ENCODE measurements at places on chromosomes 7 and 10.

- DNase-seq = no peak
Measured at GRCh38 chr10:57294698-57295097, 933.6 kb upstream of the ZWINT start.

DNA sequence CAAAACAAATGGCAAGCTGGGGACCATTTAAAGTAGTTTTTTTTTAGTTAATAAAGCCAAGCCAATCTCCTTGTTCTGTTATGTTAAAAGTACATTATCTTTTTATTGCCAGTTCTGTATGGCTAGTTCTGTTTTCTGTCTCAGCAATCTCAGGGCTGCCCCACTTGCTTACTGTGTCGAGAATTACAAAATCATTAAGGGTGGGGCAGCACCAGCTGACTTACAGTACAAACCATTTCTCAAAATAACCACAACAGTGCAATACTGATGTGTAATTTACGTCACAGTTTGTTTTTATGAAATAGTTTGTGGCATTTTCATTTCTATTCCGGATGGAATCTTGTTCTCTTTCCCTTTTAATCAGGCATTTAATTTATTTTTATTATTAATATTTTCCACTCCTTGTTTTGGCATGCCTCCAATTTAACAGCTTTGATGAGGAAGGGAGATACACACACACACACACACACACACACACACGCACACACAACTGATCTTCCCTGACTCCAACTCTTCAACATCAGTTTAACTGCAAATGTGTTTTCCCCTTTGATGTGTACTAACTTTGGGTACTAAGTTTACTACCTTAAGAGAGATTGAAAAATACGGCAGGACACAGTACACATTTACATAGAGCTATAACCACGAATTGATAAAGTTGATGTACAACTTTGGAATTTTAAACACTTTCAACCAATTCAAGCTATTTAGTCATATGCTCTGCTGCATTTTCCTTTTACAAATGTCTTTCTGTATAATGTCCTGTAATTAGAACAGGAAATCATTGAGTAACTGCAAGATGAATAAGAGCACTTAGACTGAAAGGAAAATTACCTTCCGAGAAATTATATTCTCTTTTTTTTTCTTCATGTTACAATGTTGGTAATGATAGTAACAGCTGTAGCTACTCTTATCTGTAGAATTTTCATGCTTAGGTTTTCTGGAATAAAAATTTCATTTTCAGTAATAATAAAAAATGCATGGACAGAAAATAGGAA is 91.5 kb downstream of the ARID5B start:
- peak; percentile 49 for DNase-seq

DNA sequence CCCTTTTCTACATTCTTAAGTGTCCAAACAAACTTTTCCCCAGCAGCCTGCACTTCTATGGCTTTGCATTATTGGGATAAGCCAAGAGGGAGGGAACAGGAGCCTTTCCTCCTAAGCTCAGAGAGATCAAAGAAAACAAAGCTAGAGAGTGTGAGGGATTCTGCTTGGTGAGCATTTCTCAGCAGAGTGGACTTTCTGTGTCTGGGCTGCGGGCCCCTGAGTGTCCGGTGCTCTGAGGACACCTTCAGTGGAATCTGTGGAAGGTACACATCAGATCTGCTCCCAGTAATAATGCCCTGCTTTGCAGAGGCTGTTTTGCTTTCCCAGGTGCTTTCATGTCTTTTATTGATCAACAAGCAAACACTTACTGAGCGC is 50.2 kb downstream of the KCNMA1 start:
- DNase-seq = no peak

DNA sequence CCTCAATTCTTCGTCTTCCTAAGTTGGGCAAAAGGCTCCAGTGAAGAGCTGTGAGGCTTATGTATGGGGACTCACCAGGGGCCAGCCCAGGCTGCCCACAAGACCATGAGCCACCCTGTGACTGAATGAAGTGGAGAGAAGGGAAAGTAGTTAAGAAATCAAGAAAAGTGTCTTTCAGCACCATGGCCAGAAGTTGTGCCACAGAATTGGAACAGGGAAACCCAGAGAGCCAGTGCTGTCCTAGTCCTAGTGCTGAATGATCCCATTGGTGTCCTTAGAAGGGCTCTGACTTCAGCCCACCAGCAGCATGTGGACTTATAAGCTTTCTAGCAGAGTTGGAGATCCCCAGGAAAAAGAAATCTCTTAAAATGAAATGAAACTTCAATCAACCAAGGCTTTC is 37.0 kb upstream of the CCSER2 start:
- no peak for DNase-seq

- DNase-seq = no peak
Measured at GRCh38 chr10:60818134-60818770, 40.0 kb downstream of the CDK1 start.

- DNase-seq = no peak
Measured at GRCh38 chr7:28784171-28784902, 173.8 kb downstream of the TRIL start.

DNA sequence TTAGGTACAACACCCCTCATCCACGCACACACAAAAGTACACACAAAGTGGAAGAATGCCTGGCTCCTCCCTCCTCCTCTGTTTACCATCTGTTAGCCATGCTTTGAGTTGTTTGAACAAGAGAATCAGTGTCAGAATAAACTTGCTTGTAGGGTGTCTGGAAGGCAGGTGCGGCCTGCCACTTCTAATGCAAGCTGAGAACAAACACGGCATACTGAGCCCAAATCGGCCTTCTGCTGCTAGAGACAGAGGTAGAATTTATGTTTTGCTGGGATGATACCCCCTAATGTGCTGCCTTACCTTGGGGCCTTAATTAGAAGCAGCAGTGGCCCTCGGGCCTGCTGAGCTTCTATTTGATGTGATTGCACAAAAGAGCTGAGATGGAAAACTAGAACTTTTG is 24.9 kb upstream of the FAM180A start:
- DNase-seq = no peak

- no peak for DNase-seq
Measured at GRCh38 chr7:40757109-40757508, 622.3 kb downstream of the SUGCT start.

GRCh38 chr10:86411281-86411841 is 44.8 kb upstream of the GRID1 start:
- peak; percentile 62 for DNase-seq

GRCh38 chr7:5679813-5680473 is 101.5 kb downstream of the RNF216 start:
- no peak for DNase-seq

GRCh38 chr10:43252166-43252782 is 14.6 kb downstream of the RASGEF1A start:
- DNase-seq = peak; percentile 16

GRCh38 chr7:55515569-55516279 is 56.6 kb downstream of the VOPP1 start:
- DNase-seq = no peak

GRCh38 chr7:110688908-110689307 is 402.0 kb upstream of the LRRN3 start:
- no peak for DNase-seq

DNA sequence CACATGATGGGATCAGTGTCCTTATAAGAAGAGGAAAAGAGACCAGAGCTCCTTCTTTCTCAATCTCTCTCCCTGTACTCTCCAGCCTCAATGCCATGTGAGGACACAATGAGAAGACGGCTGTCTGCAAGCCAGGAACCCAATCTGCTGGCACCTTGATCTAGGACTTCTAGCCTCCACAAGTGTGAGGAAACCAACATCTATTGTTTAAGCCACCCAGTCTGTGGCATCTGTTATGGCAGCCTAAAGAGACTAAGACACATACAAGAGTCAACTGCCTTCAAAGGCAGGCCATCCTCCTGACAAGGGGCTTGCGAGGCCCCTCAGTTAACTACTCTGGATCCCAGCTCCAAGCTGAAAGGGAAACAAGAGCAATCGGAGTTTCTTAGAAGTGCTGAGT is 218.2 kb upstream of the FRMD4A start:
- DNase-seq = no peak

DNA sequence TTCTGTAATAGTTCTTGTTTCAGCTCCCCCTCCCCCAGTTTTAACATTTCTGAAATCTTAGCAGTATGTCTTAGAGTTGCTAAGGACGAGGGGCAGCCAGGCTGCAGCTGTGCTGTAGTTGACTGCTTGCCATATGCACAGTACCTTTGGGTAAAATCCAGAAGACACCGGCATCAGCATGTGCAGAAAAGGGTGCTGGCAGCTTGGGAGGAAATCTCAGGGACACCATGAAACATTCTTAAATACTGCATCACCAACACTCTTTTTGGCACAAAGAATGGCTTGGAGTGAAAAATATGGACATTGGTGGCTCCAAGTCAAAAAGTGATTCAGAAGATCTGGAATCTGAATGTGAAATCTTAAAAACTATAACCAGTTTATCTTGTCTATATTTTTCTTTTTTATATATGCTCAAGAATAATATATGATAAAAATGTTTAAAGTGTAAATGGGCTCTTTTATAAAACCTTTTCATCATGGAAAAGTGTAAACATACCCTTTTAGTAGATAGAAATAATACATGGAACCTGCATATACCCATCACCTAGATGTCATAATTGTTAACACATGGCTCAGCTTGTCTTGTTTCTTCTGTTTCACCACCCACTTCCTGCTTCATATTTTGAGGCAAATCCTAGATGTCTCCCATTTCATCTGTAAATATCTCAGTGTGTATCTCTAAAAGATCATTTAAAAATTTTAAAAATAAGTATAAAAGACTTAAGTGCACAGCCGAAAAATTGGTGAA is 34.4 kb upstream of the ARMS2 start:
- DNase-seq = no peak

DNA sequence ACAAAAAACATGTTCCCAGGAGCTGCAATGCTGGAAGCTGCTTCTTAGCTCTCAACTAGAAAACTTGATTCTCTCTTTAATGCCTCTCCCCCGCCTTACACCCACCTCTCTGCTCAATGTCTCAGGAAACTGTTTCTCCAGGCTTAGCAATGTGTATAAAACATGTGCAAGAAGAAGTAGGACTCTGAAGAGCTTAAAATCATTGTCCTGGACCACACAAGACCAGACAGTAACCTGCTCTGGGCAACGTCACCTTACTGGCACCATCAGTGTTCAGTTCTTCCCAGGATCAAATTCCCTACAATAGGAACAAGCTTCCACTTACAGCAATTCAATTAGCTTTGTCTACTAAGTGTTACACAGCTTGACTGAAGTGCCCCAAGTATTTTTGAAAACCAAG is 104.9 kb downstream of the RAPGEF5 start:
- DNase-seq = no peak

DNA sequence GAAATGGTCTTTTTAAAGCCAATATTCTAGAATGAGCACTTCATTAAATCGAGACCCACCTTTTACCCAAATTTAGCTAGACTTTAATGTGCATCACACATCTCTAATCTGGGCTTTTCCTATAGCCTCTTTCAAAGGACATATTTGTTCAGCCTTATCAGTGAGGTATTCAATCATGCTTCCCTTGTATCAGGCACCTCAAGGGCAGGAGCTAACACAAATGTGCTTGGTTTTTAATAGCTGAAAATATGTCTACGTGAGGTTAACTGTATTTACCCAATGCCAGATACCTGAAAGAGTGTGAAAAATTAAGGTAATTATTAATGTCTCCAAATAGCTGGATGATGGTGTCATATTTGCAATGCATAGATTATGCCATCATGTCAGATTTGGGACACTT is 203.9 kb downstream of the SNX10 start:
- DNase-seq = no peak

DNA sequence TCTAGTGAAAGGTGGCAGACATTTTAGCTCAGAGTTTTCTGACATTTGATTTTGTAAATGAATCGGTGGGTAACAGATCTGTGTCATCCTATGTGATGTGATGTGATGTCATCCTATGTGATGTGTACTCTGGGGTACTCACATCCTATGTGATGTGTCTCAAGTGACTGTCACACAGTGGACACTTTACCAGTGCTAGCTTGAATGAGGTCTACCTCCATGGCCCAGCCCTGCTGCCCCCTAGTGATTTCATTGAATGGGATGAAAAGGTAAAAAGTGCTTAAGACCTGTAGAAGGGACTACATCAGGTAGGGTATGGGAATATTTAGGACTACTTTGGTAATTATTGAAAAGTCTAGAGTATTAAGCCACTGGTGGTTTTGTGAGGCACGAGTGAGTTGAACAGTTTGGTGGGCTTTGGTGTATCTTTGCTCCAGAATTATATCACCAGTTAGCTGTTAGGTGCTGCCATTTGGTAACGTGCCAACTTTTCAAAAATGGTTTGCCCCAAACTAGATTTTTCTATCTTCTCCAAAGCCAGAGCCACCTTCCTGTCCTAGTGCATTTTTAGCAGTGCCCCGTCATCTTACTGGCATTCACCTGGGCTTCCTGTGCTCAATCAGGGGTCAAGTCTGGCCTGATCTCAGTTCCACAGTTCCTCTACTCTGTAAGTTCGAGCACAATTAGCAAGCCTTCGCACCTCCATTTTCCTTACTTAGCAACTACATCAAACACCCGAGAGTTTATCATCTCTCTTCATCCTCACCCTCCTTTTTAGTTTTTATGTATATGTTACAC is 9.7 kb downstream of the EIF4H start:
- peak; percentile 42 for DNase-seq

- DNase-seq = no peak
Measured at GRCh38 chr10:124708246-124708779, 35.9 kb downstream of the FAM53B start.

DNA sequence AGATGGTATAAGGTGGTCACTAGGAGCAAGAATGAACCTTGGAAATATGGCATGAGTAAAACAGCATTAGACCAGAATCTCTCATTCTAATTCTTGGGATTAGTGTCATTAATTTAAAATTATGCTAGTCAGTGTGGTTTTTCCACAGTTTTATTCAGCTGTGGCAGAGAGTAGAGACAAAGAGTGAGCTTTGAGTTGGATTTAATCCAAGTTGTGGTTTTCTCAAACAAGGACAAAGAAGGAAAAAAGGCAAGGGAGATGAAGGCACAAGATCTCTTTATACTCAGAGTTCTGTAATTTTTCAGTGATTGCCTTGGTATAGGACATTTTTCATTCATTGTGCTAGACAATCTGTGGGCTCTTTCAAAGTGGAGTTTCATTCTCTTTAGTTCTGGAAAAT is 28.2 kb upstream of the AKAP9 start:
- DNase-seq = no peak

DNA sequence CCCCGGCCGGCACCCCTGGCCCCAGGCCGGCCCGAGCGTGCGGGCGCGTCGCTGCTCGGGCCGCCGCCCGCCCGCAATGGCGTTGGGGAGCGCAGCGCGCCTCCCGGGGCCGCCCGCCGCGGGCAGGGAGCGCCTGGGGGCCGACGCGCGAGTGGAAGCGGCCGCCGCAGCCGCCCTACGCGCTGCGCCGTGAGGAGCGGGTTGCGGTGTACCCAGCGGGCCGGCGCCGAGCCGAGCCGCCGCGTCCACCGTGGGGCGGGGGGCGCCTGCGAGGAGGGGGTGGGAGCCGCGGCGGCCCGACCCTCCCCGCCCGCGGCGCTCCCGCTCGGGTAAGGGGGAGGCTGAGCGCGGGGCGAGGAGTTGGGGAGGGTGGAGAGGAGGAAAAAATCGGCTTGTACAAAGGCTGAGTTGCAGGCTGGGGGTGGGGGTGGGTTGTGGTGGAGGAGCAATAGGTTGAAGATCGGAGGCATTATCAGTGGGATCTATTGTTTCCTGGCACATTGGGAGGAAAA is 473 bp downstream of the PPP1R9A start:
- DNase-seq = no peak

Data from activated CD8-positive, alpha-beta T cell treated with anti-CD3 and anti-CD28 coated beads, Interleukin-2, amount 10 ng/mL, durations not matched to agents 7 days and 5 days (primary cell).